Activated CD8-positive, alpha-beta memory T cell treated with anti-CD3 and anti-CD28 coated beads, Interleukin-2, amount 10 ng/mL, durations not matched to agents 7 days and 5 days (primary cell): ENCODE measurements at places on chromosomes 5 and 9. TPM values are rescaled to one million over a fixed set of nuclear protein-coding genes. Genes with fewer than 3 reads are reported as not detected.

Gene FOXD4L4
- total RNA-seq, result not detected

- H3K27ac ChIP-seq, result no peak overlapping the region
- peaks cover 26% of the 10 kb centered on the region for H3K36me3 ChIP-seq
- H3K4me3 ChIP-seq, result no peak overlapping the region
Observed at GRCh38 chr9:79667120-79667519, 95.4 kb downstream of the TLE4 start.

- no peak overlapping the region for H3K4me3 ChIP-seq
- H3K36me3 ChIP-seq, result no peaks in the 10 kb centered on the region
- H3K4me1 ChIP-seq, result no peaks in the 10 kb centered on the region
- no peaks in the 10 kb centered on the region for H3K27me3 ChIP-seq
- DNase-seq, result no peak
Observed at GRCh38 chr5:174176511-174176910, 131.0 kb downstream of the NSG2 start.

Gene SLC45A2
- total RNA-seq, result 0.21 TPM

Gene GRK6
- 112 TPM for total RNA-seq

DNA sequence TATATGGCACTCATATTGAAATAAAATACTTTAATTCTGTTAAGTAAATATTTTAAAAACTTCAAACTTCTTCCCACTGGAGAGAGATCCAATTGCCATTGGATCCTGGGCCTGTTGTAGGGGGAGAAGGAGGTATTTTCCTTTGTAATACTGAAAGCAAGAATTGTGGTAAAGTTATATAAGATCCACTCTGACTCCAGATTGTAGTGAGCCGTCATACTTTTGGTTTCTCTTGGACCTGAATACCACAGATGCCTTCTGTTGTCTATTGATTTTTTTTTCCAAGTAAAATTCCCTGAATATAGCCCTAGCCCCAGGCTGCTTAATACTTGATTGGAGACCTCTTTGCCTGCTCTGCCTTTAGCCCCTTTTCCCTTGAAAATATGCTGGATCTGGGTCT, 86.9 kb downstream of the ATG10 start:
- no peaks in the 10 kb centered on the region for H3K27me3 ChIP-seq
- H3K36me3 ChIP-seq, result peaks cover 3% of the 10 kb centered on the region
- no peak overlapping the region for H3K27ac ChIP-seq
- H3K4me1 ChIP-seq, result peaks cover 8% of the 10 kb centered on the region
- H3K4me3 ChIP-seq, result no peak overlapping the region

DNA sequence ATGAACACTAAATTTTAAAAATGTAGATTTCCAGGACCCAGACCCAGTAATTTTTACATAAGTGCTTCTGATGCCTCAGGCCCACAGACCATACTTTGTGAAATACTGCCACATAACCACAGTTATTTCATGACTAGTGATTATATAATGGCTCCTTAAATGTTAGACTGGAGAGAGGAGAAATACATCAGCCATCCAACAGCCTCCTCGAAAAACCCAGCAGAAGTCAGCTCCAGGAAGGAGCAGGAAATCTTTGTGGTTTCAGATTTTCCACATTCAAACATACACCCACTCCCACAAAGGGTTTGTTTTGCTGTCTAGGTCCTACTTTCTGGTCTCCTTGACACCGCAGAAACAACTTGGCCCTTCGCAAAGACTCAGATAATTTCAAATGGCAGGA, 455.2 kb downstream of the DTWD2 start:
- H3K4me1 ChIP-seq, result no peaks in the 10 kb centered on the region
- no peak overlapping the region for H3K27ac ChIP-seq

Gene HAVCR2
- 51.9 TPM for total RNA-seq

DNA sequence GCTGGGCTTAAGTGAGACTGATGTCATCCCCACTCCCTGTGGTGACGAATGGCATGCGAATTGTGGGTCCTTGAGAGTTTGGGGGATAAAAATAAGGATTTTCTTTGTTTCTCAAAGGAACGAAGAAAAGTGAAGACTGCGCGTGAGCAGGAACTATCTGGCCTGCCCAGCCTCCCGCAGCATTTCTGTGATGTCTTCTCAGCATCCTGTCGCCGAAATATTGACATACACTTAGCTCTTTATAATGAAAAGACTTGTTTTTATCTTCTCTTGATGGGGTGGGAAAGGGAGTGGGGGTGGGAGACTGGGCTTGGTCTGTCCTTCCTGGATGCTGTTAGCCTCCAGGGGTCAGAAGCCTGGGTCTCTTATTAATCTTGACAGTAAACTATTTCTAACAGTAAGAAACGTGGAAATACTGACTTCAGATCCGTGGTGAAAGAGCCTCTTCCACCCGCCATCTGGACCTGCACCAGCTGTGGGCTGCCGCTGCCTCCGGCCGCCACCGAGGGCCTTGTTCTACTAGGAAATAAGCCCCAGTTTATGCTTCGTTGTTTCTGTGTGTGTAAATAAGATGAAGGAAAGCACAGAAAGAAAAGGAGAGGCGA, 239.6 kb downstream of the FANCC start:
- no peak overlapping the region for H3K27ac ChIP-seq
- no peaks in the 10 kb centered on the region for H3K27me3 ChIP-seq
- H3K4me1 ChIP-seq, result no peaks in the 10 kb centered on the region
- DNase-seq, result no peak
- H3K4me3 ChIP-seq, result no peak overlapping the region

DNA sequence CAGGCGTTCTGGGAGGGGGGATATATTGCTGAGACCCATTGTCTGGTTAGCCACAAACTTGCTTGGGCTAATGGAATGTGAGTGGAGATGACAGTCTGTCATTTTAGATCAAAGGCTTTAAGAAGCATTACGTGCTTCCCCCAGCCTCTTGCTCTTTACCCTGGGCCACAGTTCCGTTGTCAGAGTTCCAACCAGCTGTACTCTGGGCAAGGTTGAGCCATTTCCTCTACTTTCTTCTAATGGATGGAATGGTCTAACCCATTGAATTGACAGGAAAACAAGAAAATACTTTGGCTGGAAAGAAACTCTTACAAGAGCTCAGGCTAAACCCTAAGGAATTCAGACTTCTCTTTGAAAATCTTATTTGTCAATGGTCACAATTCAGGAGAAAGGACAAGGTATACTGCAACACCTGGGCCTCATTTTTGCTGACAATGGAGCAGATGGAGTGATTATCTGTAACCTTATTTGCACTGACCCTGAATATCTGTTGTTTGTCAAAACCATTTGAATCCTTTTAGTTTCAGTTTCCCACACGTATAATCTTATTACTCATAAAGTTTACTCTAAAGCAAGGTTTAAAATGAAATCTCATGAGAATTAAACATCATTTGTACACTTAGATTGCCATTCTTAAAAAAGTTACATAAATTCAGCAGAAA, 231.4 kb downstream of the PDE4D start:
- no peak overlapping the region for H3K27ac ChIP-seq
- peaks cover 6% of the 10 kb centered on the region for H3K4me1 ChIP-seq
- no peak for DNase-seq
- no peaks in the 10 kb centered on the region for H3K36me3 ChIP-seq
